Stomach (tissue), 19 donors: ENCODE measurements at places on chromosomes 5 and 9. TPM values are rescaled to one million over a fixed set of nuclear protein-coding genes. Genes with fewer than 3 reads are reported as not detected.
A peak's percentile ranks its signal among the peaks of the same experiment; 100 is the strongest.

The ITGA2 gene
- 3.7 TPM for polyA plus RNA-seq

The SPACA9 gene
- polyA plus RNA-seq = 3.4 TPM

DNA sequence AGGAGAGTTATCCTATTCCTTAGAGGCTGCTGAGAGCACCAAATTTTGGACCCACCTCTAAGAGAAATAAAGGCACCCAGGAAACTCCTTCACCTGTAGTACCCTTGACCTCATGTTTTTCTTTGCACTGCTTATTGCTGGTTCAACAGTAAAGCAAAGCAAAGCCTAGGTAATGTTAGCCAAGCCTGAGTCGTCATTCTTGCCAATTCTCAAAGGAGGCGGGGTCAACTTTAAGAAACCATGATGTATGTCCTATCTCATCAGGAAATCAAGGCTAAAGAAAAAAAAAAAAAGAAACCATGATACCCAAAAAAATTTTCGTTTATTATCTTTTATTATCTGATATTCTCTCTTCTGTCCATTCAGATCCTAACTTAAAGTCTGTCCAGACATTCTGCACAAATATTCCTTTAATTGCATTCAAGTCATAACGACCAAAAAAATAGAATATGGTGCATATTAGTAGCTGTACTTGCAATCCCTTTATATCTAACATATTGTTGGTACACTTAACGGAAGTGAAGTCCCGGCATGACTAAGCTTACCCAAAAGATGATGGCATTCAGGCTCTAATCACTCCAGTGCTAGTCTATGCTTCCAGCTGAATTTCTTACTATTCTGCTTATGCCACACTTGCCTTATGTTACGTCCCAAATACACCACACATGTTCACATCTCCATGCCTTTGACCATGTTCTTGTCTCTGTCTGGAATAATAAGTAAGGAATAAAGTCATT is 1.8 kb downstream of the AUH start:
- DNase-seq = no peak
- no peaks in the 10 kb centered on the region for H3K27me3 ChIP-seq
- no peak overlapping the region for H3K27ac ChIP-seq
- peak overlapping the region; percentile 96 for H3K4me3 ChIP-seq
- H3K36me3 ChIP-seq = peaks cover 13% of the 10 kb centered on the region

- DNase-seq = no peak
- H3K4me1 ChIP-seq = no peaks in the 10 kb centered on the region
- no peak overlapping the region for H3K4me3 ChIP-seq
These were observed 8.7 kb downstream of the PRDM12 start for GRCh38 chr9:130672933-130673615.

The FLT4 gene
- 0.93 TPM for polyA plus RNA-seq

- DNase-seq = no peak
- H3K27me3 ChIP-seq = no peaks in the 10 kb centered on the region
- no peak overlapping the region for H3K4me3 ChIP-seq
- H3K4me1 ChIP-seq = no peaks in the 10 kb centered on the region
- no peaks in the 10 kb centered on the region for H3K36me3 ChIP-seq
These were observed 97.0 kb upstream of the FAM120A start for GRCh38 chr9:93354451-93354850.

DNA sequence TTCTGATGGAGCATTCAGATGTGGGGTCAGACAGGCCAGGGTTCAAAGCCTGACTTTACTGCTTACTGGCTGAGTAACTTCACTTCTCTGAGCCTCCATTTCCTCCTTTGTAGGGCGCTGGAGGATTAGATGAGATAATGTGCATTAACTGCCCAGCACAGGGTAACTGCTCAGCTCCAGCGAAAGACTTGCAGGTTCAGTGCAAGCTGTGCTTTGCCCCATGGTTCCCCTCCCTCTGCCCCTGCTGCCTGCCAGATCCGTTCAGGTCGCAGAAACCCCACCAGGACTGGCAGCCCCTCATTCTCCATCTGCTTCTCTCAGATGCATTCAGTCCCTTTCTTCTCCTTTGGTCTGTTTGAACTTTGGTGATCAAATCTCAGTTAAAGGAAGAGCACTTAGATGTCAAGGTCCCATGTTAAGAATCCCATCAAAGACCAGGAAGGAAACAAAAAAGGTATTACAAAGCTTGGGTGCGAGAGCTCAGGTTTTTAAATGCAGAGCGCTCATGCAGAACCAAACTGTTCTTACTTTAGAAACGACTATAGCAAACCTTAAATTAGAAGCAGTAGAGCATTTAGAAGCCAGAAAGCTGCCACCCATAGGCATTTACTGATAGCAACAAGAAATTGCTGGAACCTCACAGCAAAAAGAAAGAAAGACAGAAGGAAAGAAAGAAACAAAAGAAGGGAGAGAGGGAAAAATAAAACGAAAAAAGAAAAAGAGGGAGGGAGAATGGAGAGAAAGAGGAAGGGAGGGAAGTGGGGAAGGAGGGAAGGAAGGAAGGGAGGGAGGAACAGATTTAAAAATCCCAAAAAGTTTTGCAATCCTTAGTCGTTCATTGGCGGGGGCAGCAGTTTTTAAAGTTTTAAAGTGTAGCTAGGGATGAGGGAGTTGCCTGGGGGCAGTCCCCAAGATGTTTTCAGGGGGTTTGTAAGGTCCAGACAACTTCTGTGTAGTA is 23.5 kb downstream of the AFAP1L1 start:
- H3K4me3 ChIP-seq = no peak overlapping the region
- H3K36me3 ChIP-seq = no peaks in the 10 kb centered on the region
- H3K4me1 ChIP-seq = no peaks in the 10 kb centered on the region

GRCh38 chr9:124688238-124688904 is 82.7 kb downstream of the NR6A1 start:
- H3K36me3 ChIP-seq = no peaks in the 10 kb centered on the region
- DNase-seq = no peak
- no peak overlapping the region for H3K4me3 ChIP-seq
- H3K27me3 ChIP-seq = no peaks in the 10 kb centered on the region
- H3K4me1 ChIP-seq = no peaks in the 10 kb centered on the region

DNA sequence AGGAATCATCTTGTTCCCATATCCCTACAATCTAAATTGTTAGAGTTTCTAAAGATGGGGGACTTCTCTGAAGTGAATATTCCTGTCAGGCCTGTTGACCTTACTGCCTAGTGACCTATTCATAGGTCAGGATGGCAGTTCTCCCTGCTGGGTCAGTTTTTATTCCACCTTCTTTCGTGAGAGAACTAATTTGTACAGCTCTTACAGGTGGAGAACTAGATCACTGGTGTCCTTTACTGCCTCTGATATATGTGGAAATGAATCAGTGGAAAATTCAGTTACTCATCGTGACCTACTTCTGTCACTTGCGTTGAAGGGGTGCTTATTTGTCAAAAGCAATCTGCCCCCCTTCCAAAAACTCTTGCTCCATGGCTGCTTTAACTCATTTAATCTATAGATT is 164.9 kb downstream of the CD180 start:
- H3K27ac ChIP-seq = no peak overlapping the region
- H3K27me3 ChIP-seq = no peaks in the 10 kb centered on the region
- H3K4me1 ChIP-seq = peaks cover 51% of the 10 kb centered on the region
- H3K4me3 ChIP-seq = no peak overlapping the region
- no peak for DNase-seq
- H3K36me3 ChIP-seq = no peaks in the 10 kb centered on the region

- DNase-seq = no peak
- H3K27me3 ChIP-seq = no peaks in the 10 kb centered on the region
- H3K4me1 ChIP-seq = no peaks in the 10 kb centered on the region
These were observed 128.1 kb upstream of the NUDT12 start for GRCh38 chr5:103690676-103691075.

The PNPLA7 gene
- polyA plus RNA-seq = 14.1 TPM

DNA sequence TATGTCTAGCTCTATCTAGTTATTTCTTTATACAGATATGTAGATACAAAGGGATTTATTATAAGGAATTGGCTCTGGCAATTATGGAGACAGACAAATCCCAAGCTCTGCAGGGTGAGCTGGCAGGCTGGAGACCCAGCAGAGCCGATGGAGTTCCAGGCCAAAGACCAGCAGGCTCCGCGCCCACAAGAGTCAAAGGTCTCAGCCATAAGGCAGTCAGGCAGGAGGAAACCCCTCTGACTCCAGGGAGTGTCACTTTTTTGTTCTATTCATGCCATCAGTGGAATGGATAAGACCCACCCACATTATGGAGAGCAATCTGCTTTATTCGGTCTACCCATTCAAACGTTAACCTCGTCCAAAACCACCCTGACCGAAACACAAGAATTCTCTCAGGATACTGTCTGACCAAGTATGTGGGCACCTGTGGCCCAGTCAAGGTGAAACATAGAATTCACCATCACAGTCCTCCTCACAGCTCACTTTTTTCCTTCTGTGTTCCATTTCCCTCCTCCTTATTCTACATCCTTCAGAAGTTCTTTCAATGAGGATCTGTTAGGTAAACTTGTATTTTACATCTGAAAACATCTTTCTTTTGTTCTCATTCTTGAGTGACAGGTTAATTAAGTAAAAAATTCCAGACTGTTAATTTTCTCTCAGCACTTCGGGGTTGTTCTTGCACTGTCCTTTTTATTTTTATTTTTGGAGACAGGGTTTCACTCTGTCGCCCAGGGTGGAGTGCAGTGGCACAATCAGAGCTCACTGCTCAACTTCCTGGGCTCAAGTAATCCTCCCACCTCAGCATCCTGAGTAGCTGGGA is 21.2 kb downstream of the RNF130 start:
- peaks cover 9% of the 10 kb centered on the region for H3K4me1 ChIP-seq
- no peaks in the 10 kb centered on the region for H3K36me3 ChIP-seq
- no peak overlapping the region for H3K4me3 ChIP-seq

The B4GALT1 gene
- polyA plus RNA-seq = 24.8 TPM

DNA sequence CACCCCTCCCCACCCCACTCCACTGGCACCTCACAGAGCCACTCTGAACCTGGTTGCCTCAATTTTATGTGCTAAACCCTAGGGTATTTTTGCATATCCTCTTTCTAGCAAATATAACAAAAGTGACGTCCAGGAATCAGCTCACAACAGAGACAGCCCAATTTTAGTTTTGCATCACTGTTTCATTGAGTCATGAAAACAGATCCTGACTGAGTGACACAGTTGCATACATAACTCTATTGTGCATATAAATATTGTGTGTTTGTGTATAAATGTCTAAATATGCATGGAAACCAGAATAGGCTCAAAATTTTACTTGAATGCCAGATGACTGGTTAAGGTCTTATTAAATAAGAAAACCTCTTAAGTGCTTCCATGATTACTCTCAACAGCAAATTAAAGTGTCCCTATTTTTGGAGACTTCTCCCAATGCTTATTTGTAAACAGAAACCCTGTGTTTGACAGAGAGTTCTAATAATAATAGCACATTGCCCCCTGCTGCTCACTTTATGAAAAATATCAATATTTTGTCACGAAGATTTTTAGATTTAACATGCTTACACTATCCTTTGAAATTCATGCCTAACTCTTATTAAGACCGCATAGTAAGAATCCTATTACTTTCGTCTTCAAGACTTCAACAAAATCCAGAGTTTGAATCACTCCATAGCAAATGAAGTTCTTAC is 75.5 kb upstream of the PRRC1 start:
- no peak overlapping the region for H3K27ac ChIP-seq
- no peak overlapping the region for H3K4me3 ChIP-seq
- no peaks in the 10 kb centered on the region for H3K4me1 ChIP-seq
- no peaks in the 10 kb centered on the region for H3K27me3 ChIP-seq
- no peaks in the 10 kb centered on the region for H3K36me3 ChIP-seq

GRCh38 chr5:125372694-125373631 is 626.5 kb upstream of the ZNF608 start:
- no peaks in the 10 kb centered on the region for H3K4me1 ChIP-seq
- H3K4me3 ChIP-seq = no peak overlapping the region
- peak; percentile 50 for DNase-seq
- H3K36me3 ChIP-seq = no peaks in the 10 kb centered on the region
- no peaks in the 10 kb centered on the region for H3K27me3 ChIP-seq

The GAPT gene
- polyA plus RNA-seq = 0.68 TPM

GRCh38 chr5:38286002-38286401 is 27.6 kb downstream of the EGFLAM start:
- DNase-seq = no peak
- no peak overlapping the region for H3K27ac ChIP-seq
- H3K27me3 ChIP-seq = no peaks in the 10 kb centered on the region
- H3K4me1 ChIP-seq = no peaks in the 10 kb centered on the region

DNA sequence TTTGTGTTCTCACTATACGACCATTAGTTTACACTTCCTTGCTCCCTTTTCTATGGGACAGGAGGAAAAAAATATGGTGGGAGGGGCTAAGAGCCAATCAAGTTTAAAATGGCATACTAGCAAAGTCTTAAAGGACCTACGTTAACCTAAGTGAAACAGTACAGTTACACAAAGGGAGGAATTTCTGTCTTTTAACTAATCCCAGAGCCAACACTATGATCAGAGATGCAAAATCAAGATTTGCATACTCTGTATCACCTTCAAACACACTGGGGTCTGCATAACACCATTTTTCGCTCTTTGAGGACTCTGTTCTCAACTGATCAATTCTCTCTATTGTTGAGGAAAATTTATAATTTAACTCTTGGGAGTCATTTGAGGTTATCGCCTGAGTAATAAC is 49.8 kb downstream of the ALDH1A1 start:
- no peak for DNase-seq
- H3K4me3 ChIP-seq = no peak overlapping the region
- H3K27ac ChIP-seq = no peak overlapping the region

GRCh38 chr9:94725293-94725692 is 1.2 kb upstream of the AOPEP start:
- H3K4me3 ChIP-seq = no peak overlapping the region
- no peak overlapping the region for H3K27ac ChIP-seq
- H3K36me3 ChIP-seq = no peaks in the 10 kb centered on the region
- DNase-seq = no peak
- peaks cover 6% of the 10 kb centered on the region for H3K4me1 ChIP-seq
- no peaks in the 10 kb centered on the region for H3K27me3 ChIP-seq

DNA sequence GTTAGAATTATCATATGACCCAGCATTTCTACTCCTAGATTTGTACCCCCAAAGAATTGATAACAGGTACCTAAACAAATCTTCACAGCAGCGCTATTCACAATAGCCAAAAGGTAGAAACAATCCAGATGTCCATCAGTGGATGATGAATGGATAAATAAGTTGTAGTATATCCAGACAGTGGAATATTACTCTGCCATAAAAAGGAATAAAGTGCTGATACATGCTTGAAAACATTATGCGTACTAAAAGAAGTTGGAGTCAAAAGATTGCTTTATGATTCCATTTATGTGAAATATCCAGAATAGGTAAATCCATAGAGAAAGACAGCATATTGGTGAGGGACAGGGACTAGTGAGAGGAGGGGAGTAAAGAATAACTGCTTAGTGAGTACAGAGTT is 26.0 kb downstream of the MTREX start:
- no peak overlapping the region for H3K27ac ChIP-seq
- no peak for DNase-seq
- no peak overlapping the region for H3K4me3 ChIP-seq
- H3K36me3 ChIP-seq = peaks cover 37% of the 10 kb centered on the region

- no peaks in the 10 kb centered on the region for H3K36me3 ChIP-seq
- no peaks in the 10 kb centered on the region for H3K4me1 ChIP-seq
- DNase-seq = no peak
- no peak overlapping the region for H3K4me3 ChIP-seq
- no peak overlapping the region for H3K27ac ChIP-seq
These were observed 290.0 kb upstream of the PIK3R1 start for GRCh38 chr5:67925511-67925910.

DNA sequence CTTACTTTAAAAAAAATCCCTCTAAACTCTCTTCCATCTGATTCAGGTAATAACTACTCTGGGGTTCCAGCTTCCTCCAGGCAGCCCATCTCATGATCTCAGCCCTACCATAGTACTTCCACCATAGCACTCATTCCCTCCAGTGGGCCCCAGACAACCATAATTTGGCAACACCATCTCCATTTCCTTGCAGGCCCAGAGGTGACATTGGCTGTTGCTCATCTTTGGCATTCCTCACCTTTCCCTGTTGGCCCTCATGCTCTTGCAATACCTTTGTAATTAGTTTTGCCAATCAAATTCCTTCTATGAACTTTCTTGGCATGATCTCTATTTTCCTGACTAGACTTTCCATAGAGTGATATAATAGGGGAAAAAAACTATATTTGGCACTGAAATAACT is 60.1 kb downstream of the TAF11L14 start:
- no peak for DNase-seq
- no peaks in the 10 kb centered on the region for H3K36me3 ChIP-seq
